Naive thymus-derived CD8-positive, alpha-beta T cell (primary cell): ENCODE measurements at places on chromosomes 7 and 10. TPM values are rescaled to one million over a fixed set of nuclear protein-coding genes. Genes with fewer than 3 reads are reported as not detected.

Gene AGR2
- not detected for total RNA-seq

Gene C10orf105
- 0.25 TPM for total RNA-seq

Gene H2BK1
- total RNA-seq, result 2.5 TPM

Gene LRRC72
- total RNA-seq, result not detected

Gene APBB1IP
- total RNA-seq, result 102 TPM

Gene ELOVL3
- not detected for total RNA-seq

Gene CPA4
- total RNA-seq, result not detected

Gene MKLN1
- 66.1 TPM for total RNA-seq

GRCh38 chr7:1642291-1642731 lies 27.8 kb upstream of the ELFN1 start:
- DNase-seq, result no peak

DNA sequence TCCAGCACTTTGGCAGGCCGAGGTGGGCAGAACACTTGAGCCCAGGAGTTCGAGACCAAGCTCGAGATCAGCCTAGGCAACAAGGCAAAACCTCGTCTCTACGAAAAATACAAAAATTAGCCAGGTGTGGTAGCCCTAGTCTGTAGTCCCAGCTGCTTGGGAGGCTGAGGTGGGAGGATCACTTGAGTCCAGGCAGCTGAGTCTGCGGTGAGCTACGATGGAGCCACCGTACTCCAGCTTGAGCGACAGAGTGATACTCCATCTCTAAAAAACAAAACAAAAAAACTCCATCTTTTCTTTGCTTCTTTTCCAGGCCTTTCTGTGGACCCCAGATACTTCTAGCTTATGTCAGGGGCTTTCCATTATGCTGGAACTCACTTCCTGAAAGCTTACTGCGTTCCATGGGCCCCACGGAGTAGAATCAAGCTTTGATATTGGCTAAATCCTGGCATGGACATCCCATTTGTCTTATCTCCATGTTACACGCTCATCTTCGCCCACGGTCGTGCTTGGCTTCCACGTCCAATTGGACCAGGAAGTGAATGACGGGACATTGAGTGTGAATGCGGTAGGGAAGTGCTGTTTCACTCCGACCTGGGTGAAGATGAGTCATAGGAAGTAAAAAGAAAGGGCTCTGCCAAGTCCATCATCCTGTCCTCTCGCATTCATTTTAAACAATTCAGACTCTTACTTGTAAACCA lies 45.7 kb downstream of the FAM171A1 start:
- DNase-seq, result no peak

GRCh38 chr7:16061630-16062029 lies 359.7 kb downstream of the CRPPA start:
- DNase-seq, result no peak

GRCh38 chr10:63539377-63539776 lies 18.2 kb downstream of the REEP3 start:
- no peak for DNase-seq

DNA sequence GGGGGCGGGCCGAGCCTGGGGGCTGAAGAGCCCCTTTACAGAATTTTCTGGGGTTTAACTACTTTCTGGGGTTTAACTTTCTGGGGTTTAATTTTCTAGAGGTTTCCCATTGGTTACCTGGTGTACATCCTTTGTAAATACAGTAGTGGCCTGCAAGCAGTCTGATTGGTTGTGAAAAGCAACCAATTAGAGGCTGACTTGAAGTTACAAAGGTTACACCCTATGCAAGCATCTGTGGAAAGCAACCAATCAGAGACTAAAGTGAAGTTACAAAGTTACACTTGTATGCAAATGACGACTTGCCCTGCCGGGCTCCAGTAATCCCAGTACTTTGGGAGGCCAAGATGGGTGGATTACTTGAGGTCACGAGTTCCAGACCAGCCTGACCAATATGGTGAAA lies 27.4 kb downstream of the GTF2I start:
- no peak for DNase-seq

GRCh38 chr10:29692121-29692539 lies 57.4 kb upstream of the SVIL start:
- no peak for DNase-seq

DNA sequence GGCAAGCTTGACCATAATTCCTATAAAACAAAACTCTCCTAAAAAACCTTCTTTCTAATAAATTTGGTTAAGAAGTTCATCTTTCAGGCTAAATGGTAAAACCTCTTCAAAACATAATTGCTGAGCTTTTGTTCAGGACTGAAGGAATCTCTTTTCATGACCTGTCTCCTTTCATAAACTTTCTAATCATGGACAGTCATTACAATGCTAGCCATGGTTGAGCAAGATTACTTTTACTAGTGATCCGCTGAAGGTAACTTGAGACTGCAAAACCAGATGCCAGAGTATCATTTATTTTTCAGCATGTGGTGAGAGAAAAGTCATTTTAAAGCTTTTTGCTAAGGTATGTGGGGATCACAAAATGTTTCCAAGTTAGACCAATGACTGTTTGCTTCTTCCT lies 186.4 kb upstream of the RHOBTB1 start:
- DNase-seq, result no peak

DNA sequence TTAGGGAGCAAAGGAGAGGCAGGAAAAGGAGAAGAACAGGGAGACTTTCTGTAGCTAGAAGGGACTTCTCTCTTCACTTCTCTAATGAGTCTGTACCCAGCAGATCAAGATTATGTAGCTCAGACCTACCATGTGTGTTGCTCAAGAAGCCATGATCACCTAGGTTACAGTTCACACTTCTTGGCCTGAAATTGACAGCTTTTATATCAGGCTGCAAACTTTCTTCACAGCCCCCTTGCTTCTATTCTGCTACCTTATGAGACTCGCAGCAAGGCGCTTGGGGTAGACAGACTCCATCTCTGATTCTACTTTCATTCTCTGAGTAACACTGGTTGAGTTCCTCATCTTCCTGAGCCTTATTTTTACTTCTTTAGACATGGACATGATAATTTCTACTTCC lies 19.6 kb upstream of the GIMAP2 start:
- DNase-seq, result no peak

GRCh38 chr7:75604408-75604807 lies 112.3 kb downstream of the SPDYE5 start:
- no peak for DNase-seq

GRCh38 chr7:44629829-44630522 lies 23.5 kb downstream of the OGDH start:
- no peak for DNase-seq

- no peak for DNase-seq
Measured at GRCh38 chr7:115297656-115298055, 375.8 kb downstream of the MDFIC start.

DNA sequence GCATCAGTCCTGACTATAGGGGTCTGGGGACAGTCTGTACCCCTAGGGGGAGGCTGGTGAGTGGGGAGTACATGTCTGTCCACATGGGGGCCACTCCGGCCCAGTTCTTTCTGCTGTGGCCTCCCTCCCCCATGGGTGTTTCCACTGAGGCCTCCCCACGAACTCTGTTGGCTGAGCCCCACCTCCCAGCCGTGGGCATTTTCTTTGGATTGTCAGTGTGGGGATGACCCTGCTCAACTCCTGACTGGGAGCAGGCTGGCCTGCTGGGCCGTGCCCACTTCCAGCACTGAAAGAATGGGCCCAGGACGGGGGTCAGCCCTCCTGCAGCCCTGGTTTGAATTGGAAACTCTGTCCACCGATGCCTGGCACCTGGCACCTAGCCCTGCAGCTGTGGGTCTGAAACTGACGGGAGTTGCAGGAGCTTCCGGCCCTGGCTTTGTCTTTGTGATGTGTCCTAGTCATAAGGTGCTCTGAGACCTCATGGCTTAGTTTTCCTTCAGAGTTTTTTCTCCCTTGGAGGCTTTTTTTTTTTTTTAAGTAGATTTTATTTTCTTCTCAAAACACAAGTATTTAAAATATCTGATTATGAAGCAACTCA lies 46.5 kb downstream of the LHPP start:
- no peak for DNase-seq

DNA sequence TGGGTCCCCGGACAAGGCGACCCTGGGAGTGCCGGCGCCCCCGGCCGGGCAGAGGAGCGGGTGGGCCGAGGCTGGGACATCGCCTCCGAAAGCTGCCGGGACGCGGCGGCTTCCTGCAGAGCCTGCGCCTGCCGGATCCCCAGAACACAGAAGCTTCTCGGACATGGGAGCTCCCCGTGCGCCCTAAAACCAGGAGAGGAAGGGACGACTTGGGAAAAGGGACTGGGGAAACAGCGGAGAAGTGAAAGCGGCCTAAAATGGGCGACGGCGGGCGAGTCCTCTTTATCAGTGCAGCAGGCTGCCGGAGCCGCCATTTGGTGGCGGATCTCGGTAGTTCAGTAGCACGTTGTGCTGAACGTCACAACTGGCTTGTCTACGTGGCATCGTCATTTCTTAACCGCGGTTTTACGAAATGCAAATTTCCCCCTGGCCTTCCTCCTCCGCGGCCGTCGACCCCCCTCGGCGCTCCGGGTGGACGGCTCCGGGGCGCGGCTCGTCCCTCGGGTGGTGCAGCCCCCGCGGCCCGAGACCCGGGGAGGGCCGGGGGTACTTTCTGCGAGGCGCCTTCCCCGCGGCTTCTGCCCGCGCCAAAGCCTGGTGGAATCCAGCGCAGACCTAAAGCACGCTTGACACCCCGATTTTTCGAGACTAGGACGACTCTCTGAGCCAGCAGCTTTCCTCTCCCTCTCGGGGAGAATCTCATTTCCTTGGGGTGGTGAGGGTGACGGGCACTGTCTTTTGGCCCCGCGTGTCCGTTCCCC lies 9.9 kb upstream of the SPAG6 start:
- DNase-seq, result peak; percentile 79

DNA sequence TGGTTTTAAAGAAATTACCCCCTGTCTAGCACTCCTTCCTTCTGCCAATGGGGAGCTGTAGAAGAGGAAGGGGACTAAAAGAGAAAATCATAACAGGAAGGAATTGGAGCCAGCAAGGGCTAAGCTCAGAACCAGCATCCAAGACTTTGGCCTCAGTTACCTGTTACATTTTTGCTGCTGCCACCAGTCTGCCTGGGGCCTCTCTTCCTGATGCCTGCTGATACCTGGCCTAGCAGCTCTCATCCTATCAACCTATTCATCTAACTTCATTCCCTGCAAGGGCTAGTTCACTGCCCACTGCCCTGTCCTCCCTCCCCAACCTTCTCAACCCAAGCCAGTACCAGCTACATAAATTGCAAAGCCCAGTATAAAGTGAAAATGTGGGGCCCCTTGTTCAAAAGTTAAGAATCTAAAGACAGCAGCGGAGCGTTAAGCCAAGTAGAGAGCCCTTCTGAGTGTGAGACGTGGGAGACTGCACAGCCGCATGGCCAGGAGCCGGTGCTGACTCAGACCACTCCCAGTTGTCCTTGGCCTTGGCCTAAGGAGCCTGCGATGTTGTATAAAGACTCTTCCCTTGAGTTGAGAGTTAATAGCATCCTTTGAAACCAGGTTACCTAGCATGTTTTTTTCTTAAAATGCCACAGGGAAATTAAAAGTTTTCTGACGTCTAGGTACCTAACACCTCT lies 13.2 kb upstream of the AOC1 start:
- no peak for DNase-seq

- no peak for DNase-seq
Measured at GRCh38 chr10:27995311-27995710, 3.6 kb downstream of the ODAD2 start.

- no peak for DNase-seq
Measured at GRCh38 chr7:153404781-153405279, 645.3 kb downstream of the ACTR3B start.

DNA sequence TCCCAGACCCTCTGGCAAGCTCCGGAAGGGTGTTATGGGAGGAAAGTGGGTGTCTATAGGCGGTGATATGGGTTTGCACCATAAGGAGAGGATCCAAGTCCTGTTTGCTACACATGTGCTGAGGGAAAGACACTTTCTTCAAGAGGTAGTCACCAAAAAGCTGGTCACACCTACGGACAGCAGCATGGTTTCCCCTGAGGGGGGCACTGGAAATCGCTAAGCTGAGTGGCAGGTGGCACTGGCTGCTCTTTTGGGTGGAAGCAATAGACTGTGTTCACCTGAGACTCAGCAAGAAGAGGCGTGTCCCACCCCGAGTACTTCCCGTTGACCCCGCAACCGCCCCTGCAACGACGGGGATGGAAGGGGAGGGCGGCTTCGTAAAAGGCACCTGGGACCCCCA lies 1.8 kb upstream of the FOXI2 start:
- DNase-seq, result no peak

GRCh38 chr10:1377231-1377630 lies 321.0 kb downstream of the WDR37 start:
- no peak for DNase-seq

DNA sequence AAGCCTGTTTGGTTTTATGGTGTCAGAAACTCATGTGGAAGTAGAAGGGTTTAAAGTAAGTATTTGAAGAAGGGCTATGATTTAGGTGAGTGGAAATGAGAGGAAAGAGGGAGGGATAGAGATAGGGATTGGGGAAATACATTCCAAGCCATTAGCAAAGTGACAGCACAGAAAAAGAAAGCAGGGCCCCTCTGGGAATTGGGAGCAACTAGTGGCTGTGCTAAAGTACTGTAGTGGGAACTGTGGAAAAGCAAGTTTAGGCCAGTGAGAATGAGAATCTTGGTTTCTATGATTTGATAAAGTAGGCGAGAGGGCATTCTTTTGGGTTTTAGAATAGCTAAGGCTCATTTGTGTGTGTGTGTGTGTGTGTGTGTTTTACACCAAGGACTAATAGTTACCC lies 5.0 kb downstream of the PRKG1 start:
- no peak for DNase-seq

GRCh38 chr7:31850601-31851000 lies 163.6 kb downstream of the PPP1R17 start:
- DNase-seq, result no peak

DNA sequence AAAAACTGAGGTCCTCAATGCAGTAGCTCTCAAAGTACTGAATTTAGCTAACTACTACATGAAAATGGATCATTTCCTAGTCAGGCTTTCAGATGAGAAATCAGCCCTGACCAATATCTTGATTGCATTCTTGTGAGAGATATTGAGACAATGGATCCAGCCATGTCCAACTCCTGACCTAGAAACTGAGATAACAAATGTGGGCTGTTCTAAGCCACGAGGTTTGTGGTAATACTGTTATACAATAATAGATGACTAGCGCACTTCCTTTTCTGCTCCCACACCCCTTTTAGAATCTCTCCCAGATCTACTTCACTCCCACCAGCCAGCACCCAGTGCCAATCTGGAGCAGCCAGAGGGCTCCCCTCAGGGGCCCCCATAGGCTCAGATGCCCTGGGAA lies 209.3 kb upstream of the KMT2E start:
- DNase-seq, result no peak

- no peak for DNase-seq
Measured at GRCh38 chr10:27319752-27320431, 79.3 kb upstream of the ACBD5 start.
